Stimulated activated CD4-positive, alpha-beta T cell treated with anti-CD3 and anti-CD28 coated beads, Interleukin-1b, Interleukin-23, amount 100 ng/mL, for 1 hour (primary cell): ENCODE measurements at places on chromosomes 13 and 19.

DNA sequence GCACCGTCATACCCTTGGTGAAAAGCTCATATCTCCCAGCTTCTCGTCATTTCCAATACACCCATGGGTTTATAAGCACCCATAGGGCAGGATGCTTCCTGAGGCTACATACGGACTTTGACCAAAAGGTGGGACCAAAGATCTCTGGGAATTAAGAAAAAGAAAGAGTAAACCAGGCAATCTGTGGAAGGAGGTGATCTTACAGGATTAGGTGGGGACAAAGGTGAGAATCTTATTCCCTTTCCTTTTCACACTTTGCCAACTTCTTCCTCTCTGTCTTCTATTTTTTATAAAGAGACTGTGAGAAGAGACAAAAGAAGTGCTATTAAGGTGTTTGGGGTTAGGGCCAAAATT is 172.0 kb downstream of the DLEU7 start:
- no peak for DNase-seq

DNA sequence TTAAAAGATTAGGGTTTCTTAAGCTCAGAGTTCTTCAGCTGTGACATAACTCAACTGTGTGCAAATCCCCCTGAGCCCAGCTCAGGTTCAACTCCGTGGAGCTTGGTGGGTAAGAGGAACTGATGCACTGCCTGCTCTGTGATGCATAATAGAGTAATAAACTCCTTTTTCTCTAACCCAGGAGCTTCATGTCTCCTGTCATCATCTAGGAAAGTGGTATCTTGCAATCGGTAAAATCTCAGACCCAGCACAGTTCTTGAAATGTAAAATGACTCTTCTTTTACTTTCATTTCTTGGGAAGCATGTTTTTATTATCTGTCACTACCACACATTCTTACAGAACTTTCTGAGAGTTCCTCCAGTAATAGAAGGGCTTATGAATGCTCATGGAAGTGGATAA is 123.8 kb upstream of the PCDH9 start:
- DNase-seq: no peak

GRCh38 chr13:45433381-45433790 is 15.2 kb upstream of the SLC25A30 start:
- DNase-seq: no peak

DNA sequence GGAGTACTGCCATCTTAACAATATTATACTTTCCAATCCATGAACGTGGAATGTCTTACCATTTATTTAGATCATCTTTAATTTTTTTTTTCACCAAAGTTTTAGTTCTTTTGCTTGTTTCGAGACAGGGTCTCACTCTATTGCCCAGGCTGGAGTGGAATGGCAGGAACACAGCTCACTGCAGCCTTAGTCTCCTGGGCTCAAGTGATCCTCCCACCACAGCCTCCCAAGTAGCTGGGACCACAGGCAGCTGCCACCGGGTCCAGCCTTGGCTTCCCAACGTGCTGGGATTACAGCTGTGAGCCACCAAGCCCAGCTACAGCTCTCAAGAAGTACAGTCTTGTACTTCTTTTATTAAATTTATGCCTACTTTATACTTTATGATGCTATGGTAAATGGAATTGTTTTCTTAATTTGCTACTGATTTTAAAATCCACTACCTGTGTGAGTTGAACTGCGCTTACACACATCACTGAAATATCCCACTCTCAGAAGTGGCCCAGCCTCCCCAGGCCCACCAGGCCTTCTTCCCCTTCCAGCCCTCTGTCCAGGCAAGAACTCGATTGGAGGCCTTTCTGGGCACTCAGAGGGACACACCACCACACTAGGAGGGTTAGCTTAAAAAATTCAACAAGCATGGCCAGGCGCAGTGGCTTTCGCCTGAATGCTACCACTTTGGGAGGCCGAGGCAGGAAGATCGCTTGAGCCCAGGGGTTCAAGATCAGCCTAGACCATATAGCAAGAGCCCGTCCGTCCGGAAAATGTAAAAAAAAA is 1.0 kb upstream of the PGLS start:
- DNase-seq: no peak

DNA sequence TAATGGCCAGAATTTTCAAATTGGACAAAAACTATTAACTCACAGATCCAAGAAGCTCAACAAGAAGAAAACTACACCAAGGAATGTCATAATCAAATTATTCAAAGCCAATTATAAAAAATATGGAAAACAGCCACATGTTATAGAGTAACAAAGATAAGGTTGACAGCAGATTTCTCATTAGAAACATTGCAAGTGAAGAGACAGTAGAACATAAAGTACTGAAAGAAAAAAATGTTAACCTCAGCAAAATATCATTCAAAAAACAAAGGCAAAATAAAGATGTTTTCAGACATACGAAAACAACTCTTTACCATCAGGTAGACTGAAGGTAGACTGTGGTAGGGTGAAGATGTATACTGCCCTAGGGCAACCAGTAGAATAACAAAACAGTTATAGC is 83.4 kb downstream of the KCNRG start:
- DNase-seq: no peak

- DNase-seq: no peak
Measured at GRCh38 chr19:47229676-47230053, 1.3 kb downstream of the BBC3 start.

DNA sequence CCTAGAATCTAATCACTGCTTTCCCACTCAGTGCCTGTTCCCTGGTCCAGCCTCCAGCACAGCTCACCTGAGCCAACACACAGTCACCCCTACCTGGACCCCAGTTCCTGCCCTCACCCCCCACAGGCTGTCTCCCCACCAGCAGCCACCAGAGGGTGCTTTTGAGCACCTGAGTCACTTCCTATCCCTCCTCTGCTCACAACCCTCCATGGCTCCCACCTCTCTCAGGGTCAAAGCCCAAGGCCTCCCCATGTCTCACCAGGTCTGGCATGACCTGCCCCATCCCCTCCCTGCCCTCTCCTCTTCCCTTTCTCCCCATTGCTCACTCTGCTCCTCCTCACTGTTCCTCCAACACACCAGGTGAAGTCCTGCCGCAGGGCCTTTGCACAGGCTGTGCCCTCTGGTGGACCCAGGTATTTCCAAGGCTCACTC is 7.1 kb upstream of the DPP9 start:
- DNase-seq: peak; percentile 49

DNA sequence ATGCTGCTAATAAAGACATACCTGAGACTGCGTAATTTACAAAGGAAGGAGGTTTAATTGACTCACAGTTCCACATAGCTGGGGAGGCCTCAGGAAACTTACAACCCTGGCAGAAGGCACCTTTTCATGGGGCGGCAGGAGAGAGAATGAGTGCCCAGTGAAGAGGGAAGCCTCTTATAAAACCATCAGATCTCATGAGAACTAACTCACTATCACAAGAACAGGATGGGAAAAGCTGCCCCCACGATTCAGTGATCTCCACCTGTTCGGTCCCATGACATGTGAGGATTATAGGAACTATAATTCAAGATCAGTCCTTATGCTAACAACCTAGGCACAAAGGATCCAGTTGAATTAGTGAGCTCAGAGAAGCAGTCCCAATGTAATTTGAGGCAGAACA is 59.4 kb downstream of the GPC6 start:
- DNase-seq: no peak

DNA sequence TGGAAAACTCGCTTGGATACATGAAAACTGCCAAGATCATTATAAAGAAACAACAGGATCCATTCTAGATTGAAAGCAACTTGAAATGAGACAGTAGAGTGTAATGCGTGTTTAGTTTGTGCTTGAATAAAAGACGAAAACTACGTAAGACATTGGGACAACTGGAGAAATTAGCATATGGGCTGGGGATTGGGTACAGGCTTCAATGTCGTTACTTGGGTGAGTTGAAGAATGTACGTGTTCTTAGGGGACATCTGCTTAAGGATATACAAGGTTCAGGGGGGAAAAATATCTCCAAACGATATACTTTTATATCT is 471 bp upstream of the ERVK3-1 start:
- DNase-seq: no peak

GRCh38 chr13:113365971-113366588 is 2.1 kb upstream of the GRTP1 start:
- no peak for DNase-seq

GRCh38 chr13:44017756-44018309 is 138.1 kb downstream of the LACC1 start:
- no peak for DNase-seq

GRCh38 chr19:33446330-33447293 is 73.1 kb downstream of the CEBPG start:
- DNase-seq: no peak

DNA sequence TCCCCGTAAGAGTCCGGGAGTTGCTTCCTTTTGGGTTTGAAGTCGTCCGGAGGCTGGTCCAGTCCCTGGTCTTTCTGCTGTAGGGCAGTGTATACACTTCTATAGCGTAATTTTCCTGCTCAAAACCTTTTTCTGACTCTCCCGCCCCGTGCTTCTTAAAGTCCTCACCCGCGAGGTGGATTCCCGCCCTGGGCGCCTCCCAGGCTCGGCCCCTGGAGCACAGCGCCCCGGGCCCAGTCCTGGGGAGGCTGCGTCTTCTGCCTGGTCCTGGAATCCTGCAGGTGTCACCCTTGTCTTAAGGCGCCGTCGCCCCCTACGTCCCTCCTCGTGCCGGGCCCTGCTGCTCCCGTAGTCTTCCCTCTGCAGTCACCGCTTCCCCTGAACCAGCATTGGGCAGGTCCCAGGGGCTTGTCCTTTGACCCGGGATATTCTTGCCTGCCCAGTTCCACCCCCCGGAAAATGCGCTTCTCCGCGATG is 34.4 kb upstream of the ZNF808 start:
- no peak for DNase-seq

- no peak for DNase-seq
Measured at GRCh38 chr13:41764558-41764957, 196.4 kb downstream of the VWA8 start.

- no peak for DNase-seq
Measured at GRCh38 chr13:51494156-51494555, 41.3 kb upstream of the INTS6 start.

- no peak for DNase-seq
Measured at GRCh38 chr13:34044660-34045080, 226.7 kb downstream of the RFC3 start.

GRCh38 chr19:2391118-2391725 is 31.2 kb downstream of the TMPRSS9 start:
- DNase-seq: peak; percentile 15

DNA sequence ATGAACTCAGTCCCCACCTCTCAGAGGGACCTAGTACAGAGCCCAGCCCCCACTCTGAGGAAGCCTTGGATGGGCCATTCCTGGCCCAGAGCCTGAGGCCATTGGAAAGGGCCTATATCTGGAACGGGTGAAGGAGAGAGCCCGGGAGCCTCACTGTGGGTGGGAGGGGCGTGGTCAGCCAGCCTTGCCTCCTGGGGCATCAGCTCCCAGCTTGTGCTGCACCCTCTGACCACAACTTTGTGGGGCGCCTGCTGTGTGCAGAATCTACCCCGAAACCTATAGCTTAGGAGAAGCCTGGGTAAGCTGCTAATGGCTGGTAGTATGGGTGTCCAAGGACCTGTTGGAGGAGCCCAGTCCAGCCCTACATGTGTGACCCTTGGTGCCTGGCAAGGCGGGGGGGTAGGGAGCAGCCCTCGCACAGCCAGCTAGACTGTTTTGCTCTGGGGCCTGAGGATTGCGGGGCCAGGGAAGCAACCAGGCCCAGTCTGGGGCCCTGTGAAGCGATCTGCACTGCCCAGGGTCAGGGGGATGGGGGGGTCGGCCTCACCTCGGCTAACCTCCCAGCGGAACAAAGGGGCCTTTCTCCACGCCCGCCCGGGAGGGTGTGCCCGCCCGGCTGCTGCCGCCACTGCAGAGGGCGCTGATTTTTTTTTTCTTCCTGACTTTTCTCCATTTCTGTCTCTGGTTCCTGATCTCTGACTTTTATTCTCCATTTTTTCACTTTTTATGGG is 42.3 kb downstream of the LYL1 start:
- DNase-seq: no peak

DNA sequence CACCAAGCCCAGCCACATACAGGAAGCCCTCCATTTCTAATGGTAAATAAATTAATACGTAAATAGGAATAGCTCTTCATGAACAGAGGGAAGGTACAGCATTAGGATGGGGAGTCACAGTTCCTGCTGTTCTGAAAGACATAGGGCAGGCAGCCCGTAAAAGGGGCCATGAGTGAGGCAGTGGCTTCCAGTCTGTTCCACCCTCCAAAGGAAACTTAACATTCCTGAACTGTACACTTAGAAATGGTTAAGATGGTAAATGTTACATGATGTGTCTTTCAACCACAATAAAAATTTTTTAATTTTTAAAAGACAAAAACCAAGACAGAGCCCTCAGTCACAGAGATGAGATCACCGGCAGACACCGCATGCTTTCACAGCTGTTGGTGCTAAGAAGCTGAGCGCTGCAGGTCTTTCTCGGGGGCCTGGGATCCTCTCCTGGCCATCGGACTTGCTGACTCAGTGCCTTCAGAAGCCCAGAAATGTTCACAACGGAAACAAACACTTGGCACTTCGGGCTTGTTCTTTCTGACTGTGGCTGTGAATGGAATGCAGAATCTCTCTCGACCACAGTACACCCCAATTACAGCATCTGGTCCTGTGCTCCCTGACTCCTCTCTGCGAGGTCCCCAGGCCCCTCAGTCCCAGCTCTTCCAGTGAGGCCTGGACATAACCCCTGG is 36.4 kb downstream of the EPS15L1 start:
- no peak for DNase-seq

- DNase-seq: no peak
Measured at GRCh38 chr13:71830323-71830722, 36.7 kb downstream of the DACH1 start.

DNA sequence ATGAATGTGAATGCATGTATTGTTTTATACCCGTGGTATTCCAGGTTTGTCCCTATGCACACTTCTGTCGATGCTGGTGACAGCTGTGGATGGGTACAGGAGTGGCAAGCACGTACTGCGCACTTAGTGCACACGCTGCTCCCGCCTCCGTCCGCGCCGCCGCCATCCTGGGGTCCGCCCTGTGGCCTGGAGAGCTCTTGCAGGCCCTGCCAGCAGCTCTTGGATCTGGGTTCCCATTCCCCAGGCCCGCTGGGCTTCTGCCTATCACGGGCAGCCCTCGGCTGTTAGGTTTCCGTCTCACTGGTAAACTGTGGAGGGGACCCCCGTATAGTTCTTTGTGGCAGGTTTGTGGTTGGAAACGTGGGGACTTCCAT is 4.0 kb downstream of the GNA11 start:
- DNase-seq: no peak
